Epithelial cell of esophagus (primary cell): ENCODE measurements at places on chromosomes 16 and 17.

DNA sequence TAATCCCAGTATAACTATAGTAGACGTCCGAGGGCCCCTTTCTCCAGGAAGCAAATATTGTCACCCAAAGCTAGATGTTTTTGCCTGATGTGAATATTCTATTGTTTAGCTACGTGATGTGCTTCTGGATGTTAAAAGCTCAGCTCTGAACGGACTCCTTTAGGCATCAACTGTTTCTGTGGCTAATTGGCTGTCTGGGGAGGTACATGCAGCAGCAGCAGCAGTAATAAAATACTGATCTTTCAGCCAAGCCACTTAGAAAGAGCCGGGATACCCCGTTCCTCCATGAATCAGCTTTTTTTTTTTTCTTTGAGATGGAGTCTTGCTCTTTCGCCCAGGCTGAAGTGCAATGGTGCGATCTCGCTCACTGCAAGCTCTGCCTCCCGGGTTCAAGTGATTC is 43.0 kb downstream of the TRARG1 start:
- DNase-seq, result no peak

- DNase-seq, result no peak
Measured at GRCh38 chr16:87161822-87162676, 155.1 kb downstream of the C16orf95 start.

GRCh38 chr17:17942846-17943245 is 29.4 kb downstream of the TOM1L2 start:
- DNase-seq, result peak; percentile 62

GRCh38 chr17:1180958-1181752 is 1.4 kb upstream of the ABR start:
- no peak for DNase-seq

- peak; percentile 90 for DNase-seq
Measured at GRCh38 chr17:29150161-29150560, 30.0 kb downstream of the MYO18A start.

- DNase-seq, result peak; percentile 32
Measured at GRCh38 chr16:56589141-56590039, at the start of gene MT3. Gene MT3, plus strand, starts transcription at chr16:56589528. Its CDS starts 63 bp downstream, at chr16:56589591.

DNA sequence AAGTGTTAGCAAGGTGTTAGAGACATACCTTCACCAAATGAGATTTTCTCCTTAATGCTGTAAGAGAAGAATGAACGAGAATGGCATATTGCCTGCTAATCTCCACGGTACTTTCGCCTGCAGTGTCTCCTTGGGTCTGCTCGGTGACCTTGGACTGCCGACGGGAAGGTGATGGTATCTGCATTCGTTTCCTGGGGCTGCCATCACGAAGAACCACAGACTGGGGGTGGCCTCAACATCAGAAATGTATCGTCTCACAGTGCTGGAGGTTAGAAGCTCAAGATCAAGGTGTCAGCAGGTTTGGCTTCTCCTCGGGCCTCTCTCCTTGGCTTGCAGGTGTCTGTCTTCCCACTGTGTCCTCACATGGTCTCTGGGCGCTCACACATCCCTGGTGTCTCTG is 86.3 kb upstream of the TNRC6C start:
- DNase-seq, result no peak

GRCh38 chr16:4055748-4056147 is 60.5 kb downstream of the ADCY9 start:
- no peak for DNase-seq

DNA sequence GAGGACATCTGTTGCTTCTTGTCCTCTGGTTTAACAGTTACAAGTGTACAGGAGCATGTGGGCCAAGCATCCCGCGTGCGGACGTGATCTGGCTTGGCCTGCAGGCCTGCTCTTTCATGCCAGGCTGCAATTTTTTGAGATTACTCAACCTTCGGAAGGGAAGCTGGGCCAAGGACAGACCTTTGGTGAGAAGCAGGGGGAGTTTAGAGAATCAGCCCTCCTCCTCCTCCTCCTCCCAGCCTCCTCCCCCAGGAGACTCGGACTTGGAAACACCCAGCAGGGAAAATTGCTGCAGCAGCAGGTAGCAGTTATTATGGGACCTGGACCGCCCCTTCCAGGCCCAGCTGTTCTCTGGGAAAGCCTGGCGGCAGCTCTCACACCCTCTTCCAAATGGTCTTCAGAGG is 5.1 kb upstream of the KLHL36 start:
- peak; percentile 92 for DNase-seq

- no peak for DNase-seq
Measured at GRCh38 chr17:44221862-44222111, 2.3 kb upstream of the UBTF start.

DNA sequence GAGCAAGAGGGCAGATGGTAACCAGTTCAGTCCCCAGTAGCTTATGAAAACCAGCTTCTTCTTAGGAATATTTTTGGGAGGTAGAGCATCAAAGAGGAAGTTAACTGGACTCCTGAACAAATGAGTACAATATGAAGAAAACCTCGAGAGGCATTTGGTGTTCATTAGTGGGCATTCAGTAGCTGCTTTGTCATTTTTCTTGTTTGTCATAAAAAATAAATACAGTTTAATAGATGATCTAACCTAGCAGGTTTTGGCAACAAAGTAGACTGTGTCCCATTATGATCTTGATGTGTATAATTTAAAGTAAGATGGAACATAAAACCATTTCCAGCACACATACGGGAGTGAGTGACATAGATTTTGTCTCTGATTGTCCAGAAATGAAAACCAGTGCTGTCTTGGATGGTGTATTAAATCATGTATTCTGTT is 173.1 kb downstream of the HS3ST3A1 start:
- no peak for DNase-seq

DNA sequence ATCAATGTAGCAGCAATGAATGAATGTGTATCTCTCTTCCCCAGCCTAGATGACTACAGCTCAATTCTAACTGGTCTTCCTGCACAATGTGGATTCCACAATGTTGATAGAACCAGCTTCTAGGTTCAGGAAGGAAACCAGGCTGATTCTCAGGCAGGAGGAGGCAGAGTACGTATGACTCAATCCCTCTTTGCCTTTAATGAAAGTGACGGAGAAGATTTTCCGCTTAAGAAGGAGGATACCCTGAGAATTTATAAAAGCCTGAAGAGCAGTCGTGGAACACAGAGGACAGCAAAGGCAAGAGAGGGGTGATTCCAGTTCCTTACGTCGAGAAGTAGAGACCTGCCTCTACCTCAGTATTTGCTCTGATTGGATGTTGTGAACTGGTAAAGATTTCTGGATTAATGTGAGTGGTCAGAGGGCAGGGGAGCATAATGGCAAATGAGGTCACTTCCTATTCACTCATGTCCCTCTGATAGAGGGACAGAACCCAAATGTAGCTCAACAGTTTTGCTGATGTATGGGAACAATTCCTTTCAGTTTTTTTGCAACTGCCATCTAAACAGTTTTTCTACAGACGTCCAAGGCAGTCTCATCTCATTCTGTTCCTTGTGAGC is 15.0 kb upstream of the SLC16A11 start:
- DNase-seq, result peak; percentile 83

- no peak for DNase-seq
Measured at GRCh38 chr16:46844771-46845170, 13.8 kb upstream of the C16orf87 start.
